GM23248 (cell line): ENCODE measurements at places on chromosomes 5 and 9. TPM values are rescaled to one million over a fixed set of nuclear protein-coding genes. Genes with fewer than 3 reads are reported as not detected.

Gene TRIM36
- 0.13 TPM in 1 of 2 replicates, not detected in the other for total RNA-seq

Gene PTAR1
- total RNA-seq = 48.4 and 57.9 TPM in 2 replicates

Gene PRSS3
- total RNA-seq = 15.1 and 30.7 TPM in 2 replicates

DNA sequence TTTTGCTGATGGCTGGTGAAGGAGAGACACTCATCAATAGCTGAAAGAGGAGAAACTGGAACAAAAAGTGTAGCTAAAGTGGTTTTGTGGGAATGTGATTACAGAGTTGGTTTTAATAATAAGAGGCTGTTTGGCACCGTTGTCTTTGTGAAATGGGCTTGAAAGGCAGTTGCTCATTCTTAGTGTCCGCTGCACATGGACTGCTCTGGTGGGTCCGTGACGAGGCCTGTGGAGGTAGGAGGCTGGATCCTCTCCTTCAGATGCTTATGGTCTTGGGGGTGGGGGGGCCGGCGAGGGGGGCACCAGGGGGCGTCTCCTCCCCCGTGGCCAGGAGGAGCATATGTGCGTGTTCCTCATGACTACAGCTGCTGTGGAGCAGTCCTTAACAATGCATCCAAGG lies 29.8 kb downstream of the FUBP3 start:
- no peak overlapping the region for H3K4me3 ChIP-seq
- DNase-seq = no peak
- H3K27ac ChIP-seq = no peak overlapping the region
- peaks cover 26% of the 10 kb centered on the region for H3K36me3 ChIP-seq
- H3K4me1 ChIP-seq = no peaks in the 10 kb centered on the region

DNA sequence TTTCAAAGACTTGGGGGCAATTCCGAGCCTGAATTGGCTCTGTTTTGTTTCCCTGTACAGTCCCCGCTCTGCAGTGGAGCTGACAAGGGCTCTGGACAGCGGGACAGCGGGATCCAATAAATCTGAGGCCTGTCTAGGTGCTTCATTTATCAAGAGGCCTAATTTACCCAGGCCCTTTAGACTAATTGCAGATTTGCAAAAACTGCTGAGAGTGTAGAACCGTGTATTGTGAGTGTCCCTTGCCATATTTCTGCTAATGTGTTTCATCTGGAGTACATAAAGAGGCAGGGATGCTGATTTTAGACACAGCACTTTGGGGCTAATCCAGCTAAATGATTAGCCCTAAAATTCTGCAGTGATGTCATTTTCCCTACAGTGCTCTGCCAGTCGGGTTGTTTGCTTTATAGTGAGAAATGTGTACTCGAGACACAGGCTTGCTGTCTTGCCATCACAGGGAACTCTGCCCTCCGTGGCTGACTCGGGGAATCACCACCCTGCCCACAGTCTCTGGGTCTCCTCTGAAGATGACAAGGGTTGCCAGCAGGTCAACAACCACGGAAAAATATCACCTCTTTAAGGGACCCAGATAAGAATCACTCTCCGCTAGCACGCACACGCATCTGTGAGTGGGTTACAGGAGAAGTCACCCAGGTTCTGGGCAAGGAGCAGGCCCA lies 592.0 kb downstream of the BNC2 start:
- no peak overlapping the region for H3K27ac ChIP-seq
- peak; percentile 14 for DNase-seq
- H3K36me3 ChIP-seq = no peaks in the 10 kb centered on the region
- H3K27me3 ChIP-seq = no peaks in the 10 kb centered on the region

GRCh38 chr9:130830231-130830760 lies 4.8 kb upstream of the ABL1 start:
- no peak for DNase-seq
- no peaks in the 10 kb centered on the region for H3K27me3 ChIP-seq
- H3K27ac ChIP-seq = no peak overlapping the region

Gene MYMK
- total RNA-seq = not detected in 2 replicates

Gene TMEM232
- total RNA-seq = 1.3 and 6.2 TPM in 2 replicates

- peaks cover 16% of the 10 kb centered on the region for H3K4me1 ChIP-seq
- H3K27me3 ChIP-seq = no peaks in the 10 kb centered on the region
- H3K27ac ChIP-seq = no peak overlapping the region
- no peak overlapping the region for H3K4me3 ChIP-seq
- peak; percentile 44 for DNase-seq
Measured at GRCh38 chr9:36017278-36017677, 19.4 kb upstream of the RECK start.

GRCh38 chr5:40734986-40735385 lies 20.8 kb downstream of the TTC33 start:
- no peak overlapping the region for H3K4me3 ChIP-seq
- H3K4me1 ChIP-seq = peaks cover 23% of the 10 kb centered on the region
- no peak overlapping the region for H3K27ac ChIP-seq

GRCh38 chr5:1876660-1877064 lies 6.1 kb downstream of the IRX4 start:
- H3K27ac ChIP-seq = no peak overlapping the region
- no peak for DNase-seq
- no peaks in the 10 kb centered on the region for H3K36me3 ChIP-seq
- no peak overlapping the region for H3K4me3 ChIP-seq
- H3K27me3 ChIP-seq = peaks cover 70% of the 10 kb centered on the region

GRCh38 chr5:97998941-97999340 lies 774.5 kb upstream of the RGMB start:
- no peaks in the 10 kb centered on the region for H3K4me1 ChIP-seq
- H3K27ac ChIP-seq = no peak overlapping the region
- no peak for DNase-seq
- no peaks in the 10 kb centered on the region for H3K36me3 ChIP-seq
- H3K4me3 ChIP-seq = no peak overlapping the region

DNA sequence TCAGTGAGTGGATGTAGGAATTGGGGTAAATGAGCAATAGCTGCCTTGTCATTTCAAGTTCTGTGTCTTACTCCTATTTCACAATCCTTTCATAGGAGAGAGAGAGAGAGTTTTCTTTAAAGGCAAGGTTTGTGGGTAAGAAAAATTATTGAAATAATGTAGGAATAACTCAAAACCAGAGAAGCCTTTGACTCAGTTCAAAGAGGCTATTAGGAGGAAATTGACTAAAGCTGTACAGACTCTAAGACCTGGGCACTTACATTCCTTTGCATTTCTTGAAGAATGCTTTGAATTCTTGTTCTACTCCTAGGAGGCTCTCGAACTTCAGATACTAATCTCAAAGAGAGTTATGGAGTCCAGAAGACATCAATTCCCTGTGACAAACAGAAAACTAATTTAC lies 257.1 kb downstream of the FBXL7 start:
- DNase-seq = peak; percentile 70
- H3K27ac ChIP-seq = peak overlapping the region; percentile 48
- peaks cover 26% of the 10 kb centered on the region for H3K4me1 ChIP-seq
- H3K36me3 ChIP-seq = no peaks in the 10 kb centered on the region

Gene OLFM1
- total RNA-seq = 17.0 and 18.6 TPM in 2 replicates

DNA sequence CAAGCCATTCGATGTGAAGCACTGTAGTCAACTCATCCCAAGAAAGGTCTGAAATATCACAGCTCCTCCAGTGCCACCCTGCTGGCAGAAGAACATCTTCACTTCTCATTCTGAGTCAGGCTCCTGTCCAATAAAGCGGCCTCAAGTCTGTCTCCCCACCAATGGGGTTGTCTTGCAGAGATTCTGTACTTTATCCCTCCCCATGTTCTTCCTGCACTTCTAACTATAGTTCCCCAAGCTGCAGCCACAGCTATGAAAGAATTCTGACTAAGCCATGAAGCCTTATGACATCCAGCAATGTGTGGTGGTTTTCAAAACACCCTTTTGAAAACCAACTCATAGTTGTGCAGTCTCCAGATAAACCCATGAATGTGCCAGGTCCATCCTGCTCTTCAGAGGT lies 6.8 kb downstream of the MACROH2A1 start:
- DNase-seq = peak; percentile 91
- peaks cover 7% of the 10 kb centered on the region; the same call in 1 of the 2 replicates for H3K36me3 ChIP-seq
- H3K4me3 ChIP-seq = no peak overlapping the region
- H3K27me3 ChIP-seq = no peaks in the 10 kb centered on the region
- H3K27ac ChIP-seq = peak overlapping the region; percentile 89

- no peak for DNase-seq
- H3K36me3 ChIP-seq = no peaks in the 10 kb centered on the region
- no peaks in the 10 kb centered on the region for H3K27me3 ChIP-seq
- no peaks in the 10 kb centered on the region for H3K4me1 ChIP-seq
- no peak overlapping the region for H3K4me3 ChIP-seq
- no peak overlapping the region for H3K27ac ChIP-seq
Measured at GRCh38 chr9:117135501-117136098, 279.3 kb downstream of the ASTN2 start.
